Suppressor macrophage treated with lipopolysaccharide for 4 hours (primary cell): ENCODE measurements at places on chromosomes 4 and X.

- no peak for DNase-seq
These were observed 892.6 kb upstream of the LCORL start for GRCh38 chr4:18914182-18914581.

- no peak for DNase-seq
These were observed 6.9 kb upstream of the HAUS3 start for GRCh38 chr4:2248821-2249261.

GRCh38 chr4:7828793-7829301 lies 110.8 kb downstream of the AFAP1 start:
- peak; percentile 10 for DNase-seq

- DNase-seq, result peak; percentile 73
These were observed 36.9 kb downstream of the LAMTOR3 start for GRCh38 chr4:99857307-99857706.

DNA sequence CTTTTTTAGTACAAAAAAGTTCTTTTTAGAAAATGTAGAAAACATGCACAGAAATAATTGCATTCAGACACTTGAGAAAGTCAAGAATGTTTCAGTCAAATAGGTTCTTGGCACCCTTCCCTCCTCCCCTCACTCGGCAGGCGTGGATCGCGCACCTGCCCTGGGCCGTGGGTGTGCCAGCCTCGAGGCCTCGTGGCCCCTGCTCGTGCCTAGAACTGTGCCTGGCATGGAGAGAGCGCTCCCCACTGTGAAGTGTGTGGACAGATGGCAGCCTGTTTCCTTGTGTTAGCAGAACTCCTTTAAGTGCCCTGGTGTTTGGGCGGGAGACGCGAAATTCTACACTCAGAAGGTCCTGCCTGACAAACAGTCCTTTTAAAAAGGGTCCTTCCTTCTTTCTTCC lies 14.7 kb downstream of the RGS12 start:
- DNase-seq, result no peak

GRCh38 chrX:46755671-46756070 lies 3.2 kb downstream of the SLC9A7 start:
- peak; percentile 60 for DNase-seq

DNA sequence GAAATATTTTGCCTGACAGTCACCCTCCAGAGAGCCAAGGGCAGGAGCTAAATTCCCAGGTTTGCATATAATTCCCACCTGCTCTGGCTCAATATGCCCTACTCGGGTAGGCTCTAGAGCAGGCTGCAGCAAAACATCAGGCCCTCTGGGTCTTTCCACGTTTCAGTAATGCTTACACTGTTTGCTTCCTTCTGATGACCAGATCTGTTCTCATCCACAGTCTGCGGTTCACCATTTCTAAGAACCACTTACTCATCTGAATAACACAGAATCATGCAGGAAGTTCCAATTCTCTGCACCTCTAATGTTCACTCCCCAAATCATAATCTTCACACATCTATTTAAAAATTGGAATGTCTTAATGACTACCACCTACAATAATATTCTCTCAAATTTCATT lies 141.4 kb downstream of the PPP3CA start:
- peak; percentile 80 for DNase-seq

DNA sequence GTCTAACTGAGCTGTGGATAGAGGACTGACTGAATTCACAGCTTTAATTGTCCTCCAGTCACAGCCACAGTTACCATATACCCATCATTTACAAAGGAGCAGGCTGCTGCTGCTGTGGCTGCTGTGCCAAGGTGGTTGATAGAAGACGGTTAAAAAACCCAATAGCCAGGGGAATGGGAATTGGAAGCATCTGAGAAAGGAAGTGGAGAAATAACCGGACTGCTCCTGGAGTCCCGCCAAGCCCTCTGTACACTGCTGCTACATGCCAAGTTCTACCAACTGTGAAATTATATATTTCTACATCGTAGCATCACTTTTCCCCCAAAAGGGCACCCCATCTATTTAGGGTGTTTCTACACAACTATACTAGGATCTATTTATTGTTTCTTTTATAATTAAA lies 279.7 kb upstream of the ARX start:
- no peak for DNase-seq
